ENCODE measurements at places on chromosomes 13 and 19.

- DNase-seq: no peak
Measured at GRCh38 chr13:49419276-49419675, 24.6 kb downstream of the CAB39L start.

DNA sequence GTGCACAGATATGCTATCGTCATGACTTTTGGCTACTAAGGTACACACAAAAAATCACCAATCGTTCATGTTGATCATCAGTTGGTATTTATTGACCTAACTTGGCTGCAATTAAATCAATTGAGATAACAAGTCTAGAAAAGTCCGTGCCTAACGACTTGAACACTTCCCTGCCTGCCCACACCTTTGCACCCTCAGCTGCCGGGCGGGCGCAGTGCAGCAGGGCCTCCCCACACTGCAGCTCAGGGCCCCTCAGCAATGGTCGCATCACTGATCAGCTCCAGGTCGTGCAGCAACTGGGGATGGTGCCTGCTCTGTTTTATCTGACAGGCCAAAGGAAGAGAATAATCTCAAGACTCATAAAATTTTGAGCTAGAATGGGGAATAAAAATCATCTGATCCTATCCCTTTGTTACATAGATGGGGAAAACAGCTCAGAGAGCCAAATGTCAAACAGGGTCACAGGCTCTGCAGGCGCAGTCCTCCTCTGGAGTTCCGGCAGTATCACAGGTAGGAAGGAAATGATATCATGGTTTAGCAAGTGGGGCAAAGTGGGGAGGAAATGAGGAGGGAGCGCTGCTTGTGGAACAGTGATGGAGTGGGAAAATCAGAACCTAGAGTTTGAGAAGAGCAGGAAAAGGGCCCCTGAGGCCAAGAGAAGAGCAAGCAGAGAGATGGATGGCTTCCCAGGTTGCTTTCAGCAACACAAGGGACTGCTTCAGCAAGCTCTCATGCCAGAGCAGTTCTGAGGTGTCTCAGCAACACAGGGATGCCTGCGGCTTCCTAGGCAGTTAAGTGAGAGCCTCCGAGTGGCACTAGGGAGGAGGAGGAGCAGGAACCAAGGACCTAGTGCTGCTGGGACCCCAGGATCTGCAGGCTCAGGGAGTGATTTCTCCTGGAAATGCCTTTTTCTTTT lies 57.5 kb downstream of the SLC7A1 start:
- no peak for DNase-seq

DNA sequence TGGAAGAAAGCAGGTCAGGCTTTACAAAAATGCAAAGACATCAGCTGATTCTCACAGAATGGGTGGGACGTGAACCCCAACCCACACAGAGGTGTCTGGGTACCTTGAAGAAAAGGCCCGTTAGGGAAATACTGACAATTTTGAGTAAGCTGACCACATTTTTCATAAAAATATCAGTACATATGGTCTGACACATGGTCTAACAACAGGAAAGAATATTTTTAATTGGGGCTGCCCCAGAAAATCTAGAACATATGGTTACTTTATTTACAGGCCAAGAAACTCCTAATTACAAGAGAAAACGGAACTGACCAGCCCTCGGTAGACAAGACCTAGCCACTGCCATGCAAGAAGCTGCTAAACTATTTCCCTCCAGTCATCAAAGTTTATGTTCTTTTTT lies 48.7 kb upstream of the ITM2B start:
- DNase-seq: no peak

GRCh38 chr13:34941436-34941834 lies 635 bp upstream of the NBEA start:
- no peak for DNase-seq

DNA sequence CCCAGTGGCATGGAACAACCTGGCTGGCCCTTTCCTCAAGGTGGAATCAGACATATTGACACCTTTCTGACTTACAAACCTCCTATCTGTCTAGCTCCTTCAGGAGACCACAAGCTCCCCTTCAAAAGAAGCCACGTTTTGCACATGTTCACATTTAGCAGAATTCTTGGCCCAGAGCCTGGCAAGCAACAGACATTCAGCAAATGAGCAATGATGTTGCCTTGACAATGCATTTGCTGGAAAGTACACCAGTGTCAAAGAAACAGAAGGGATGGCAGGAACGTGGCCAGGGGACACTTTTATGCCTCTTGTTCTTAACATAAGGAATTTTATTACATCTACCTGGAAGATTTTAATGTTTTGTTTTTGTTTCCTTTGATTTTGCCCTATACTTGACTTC lies 85.5 kb upstream of the FGF14 start:
- no peak for DNase-seq

DNA sequence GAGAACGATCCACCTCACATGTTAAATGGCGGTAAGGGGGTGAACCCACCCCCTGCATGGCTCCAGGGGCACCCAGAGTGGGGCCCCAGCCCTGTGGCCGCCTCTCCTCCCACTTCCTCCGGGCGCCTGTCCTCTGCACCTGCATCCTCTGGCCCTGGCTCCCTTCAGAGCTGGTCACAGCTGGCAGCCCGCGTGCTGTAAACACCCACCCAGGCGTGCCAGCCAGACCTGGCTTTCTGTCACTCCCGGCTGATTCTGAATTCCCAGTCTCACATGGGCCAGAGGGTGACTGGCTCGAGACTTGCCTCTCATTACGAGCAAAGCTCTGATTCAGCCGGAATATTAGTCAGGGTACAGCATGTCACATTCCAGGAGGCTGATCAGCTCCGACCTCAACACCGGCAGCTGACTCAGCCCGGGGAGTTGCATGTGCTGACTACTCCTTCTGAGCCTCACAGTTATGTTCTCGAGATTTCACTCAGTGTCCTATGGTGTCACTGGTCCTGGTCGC lies 75.1 kb downstream of the GNG7 start:
- peak; percentile 77 for DNase-seq

DNA sequence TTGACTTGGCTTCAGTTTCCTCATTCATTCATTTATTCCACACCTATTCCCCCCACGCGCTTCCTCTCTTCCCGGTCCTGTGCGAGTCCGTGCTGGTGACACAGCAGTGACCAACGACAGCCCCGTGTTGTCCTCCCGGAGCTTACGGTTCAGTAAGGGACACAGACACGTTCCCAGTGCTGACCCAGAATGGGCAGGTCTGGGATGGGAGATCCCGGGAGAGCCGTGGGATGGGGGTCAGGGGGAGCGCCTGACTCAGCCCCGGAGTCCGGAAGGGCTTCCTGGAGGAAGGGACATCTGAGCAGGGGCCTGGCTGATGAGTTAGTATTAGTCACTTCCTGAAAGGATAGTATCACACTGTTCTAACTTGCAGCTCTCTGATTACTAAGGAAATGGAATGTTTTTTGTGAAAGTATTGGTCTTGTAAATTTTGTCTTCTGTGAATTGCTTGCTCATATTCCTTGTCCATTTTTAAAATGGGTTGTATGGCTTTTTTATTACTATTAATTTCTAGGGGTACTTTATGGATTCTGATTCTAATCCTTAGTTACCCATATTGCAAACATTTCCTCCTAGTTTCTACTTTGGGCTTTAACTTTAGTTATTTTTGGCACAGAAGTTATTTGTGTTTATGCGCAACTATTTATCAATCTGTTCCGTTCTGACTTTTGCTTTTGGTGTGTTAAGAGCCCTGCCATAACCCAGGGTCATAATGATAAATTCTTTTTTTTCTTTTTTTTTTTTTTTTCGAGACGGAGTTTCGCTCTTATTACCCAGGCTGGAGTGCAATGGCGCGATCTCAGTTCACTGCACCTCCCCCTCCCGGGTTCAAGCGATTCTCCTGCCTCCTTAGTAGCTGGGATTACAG lies 708 bp upstream of the ERCC1 start:
- peak; percentile 43 for DNase-seq

DNA sequence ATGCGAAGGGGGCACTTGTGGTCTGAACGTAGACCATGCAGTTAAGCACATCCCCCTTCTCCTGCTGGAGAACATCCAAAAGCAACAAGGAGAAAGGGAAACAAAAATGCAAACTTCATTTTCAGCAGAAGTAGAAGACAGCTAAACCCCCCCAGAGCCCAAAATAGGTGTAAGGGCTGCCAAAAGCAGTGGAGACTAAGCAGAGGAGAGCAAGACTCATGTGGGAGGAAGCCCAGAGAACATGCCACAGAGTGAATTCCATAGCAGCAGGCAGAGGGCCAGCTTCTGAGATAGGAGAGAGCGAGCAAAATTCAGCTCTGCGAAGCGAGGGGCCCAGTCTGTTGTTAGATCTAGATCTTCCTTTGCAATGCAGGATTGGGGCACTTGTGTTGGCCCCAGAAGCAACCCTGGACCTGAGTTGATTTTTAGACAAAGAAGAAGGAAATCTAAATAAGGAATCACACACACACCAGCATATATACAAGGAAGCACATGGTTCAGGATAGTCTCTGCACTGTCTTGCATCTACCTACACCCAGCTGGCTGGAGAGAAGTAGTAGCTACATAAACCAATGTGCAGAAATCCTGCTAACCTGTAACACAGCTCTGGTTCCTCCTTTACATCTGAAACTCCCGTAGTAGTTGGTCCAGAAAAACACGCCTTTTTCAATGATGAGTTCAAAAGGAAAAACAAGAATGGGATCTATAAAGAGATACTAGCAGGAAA lies 199.6 kb downstream of the SPRY2 start:
- DNase-seq: no peak

- DNase-seq: no peak
Measured at GRCh38 chr13:76813000-76813691, 73.1 kb downstream of the KCTD12 start.

GRCh38 chr13:106500445-106500844 lies 35.0 kb downstream of the EFNB2 start:
- DNase-seq: no peak

DNA sequence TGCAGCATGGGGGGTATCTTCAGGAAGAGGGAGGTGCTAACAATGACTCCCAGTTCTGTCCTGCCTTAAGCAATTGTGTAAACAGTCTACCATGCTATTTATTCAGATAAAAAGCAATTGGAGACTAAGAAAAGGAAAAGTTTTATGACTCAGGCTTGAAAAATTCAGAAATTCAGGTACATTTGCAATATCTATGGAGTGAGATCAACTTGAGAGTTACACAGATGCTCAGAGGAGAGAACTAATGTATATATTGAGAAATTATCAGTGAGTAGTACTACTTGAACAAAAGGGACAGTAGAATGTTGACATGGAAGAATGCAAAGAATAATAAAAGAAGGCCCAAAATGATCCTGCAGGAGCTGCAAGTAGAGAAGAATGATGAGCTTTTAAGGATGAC lies 277.6 kb upstream of the DACH1 start:
- DNase-seq: no peak

GRCh38 chr19:29454109-29454508 lies 71.7 kb upstream of the VSTM2B start:
- no peak for DNase-seq

DNA sequence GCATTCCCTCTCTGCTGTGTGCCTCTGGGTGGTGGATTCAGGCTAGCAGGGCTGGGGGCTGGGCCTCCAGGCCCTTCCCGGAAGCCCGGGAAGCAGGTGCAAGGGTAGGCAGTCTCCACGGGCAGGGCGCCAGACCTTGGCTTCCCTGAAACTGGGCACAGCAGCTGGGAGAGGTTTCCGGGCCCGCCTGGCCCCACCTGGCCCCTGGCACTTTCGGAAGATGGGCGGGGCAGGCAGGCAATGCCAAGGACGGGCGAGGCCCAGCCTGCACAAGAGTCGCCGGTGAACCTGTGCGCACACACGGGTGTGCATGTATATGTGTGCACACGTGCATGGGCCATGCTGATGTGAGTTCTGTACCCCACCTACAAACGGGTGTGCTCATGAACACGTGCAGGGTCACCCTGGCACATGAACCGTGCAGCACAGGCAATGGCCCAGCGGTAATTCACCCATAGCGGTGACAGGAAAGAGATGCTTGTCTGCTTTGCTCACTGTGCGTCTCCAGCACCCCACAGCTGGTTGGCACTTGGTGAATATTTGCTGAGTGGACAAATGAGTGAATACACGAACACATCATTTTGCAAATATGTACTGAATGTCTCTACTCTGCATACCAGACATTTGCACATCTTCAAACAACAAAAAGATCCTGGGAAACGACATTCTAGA lies 15.3 kb downstream of the GADD45B start:
- DNase-seq: no peak

DNA sequence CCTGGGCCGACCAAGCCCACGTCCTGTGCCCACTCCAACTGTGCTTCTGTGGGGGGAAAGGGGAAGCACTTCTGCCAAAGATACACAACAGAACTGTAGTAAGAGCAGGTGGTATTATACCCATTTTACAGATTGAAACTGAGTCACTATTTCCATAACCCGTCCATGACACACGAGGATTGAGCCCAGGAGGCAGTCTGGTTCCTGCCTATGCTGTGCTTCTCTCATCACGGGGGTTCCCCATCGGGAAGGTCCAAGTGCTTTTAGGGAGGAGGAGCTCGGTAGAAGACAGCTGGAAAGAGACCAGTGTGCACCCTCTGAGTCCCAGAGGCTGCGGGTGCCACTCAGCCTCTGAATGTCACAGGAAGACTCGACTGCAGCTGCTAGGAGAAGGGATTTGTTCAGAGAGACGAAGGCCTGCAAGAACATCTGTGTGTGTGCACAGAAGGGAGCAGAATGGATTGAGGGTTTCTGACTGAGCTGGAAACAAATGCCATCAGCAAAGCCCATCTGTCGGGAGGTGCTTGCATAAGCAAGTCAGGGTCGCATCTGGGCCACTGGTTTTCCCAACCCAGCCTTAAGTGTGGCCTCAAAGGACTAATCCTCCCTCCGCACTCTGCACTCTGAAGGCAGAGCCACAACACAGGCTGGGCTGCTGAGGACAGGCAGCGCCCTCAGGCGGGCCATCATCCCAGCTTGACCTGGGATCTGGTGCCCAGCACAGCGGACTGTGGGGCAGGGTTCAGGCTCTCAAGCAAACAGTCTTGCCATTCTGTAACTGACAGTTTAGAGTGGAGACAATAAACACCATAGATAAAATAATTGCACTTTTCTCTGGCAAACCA lies 150.0 kb downstream of the DPF1 start:
- no peak for DNase-seq

DNA sequence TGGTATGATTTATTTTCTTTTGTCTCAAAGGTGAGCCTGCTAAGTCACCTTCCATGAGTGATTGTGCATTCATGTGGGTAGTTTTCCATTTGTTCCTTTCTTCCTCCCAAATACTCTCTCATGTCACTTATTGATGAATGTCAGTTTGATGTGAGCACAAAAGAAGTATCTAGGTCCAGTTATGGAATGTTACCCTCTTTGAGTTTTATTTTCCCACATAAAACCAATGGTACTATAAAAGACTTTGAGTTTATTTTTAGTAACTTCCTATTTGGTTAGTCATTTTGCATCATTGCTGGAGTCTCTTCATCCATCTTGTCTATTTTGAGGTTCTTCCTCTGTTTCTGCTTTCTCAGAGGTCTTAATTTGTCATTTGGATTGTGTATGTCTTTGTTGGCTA lies 321.3 kb downstream of the GPC6 start:
- DNase-seq: no peak

GRCh38 chr13:114325729-114326128 lies 11.4 kb downstream of the CHAMP1 start:
- DNase-seq: no peak

- no peak for DNase-seq
Measured at GRCh38 chr13:63209330-63210017, 1793.8 kb upstream of the PCDH20 start.

DNA sequence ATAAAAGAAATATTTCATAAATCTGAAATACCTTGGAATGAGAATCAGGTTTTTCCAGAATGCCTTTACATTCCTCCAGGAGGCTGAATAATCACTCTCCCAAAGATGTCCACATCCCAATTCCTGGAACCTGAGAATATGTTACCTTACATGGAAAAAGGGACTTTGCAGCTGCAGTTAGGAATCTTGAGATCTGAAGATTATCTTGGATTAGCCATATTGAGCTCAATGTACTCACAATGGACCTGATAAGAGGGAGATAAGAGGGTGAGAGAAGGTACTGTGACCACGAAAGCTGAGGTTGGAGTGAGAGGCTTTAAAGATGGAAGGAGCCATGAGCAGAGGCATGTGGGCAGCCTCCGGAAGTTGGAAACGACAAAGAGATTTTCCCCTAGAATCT lies 36.8 kb upstream of the MBNL2 start:
- no peak for DNase-seq
